Fibroblast of lung (primary cell): ENCODE measurements at places on chromosomes 7 and 10. TPM values are rescaled to one million over a fixed set of nuclear protein-coding genes. Genes with fewer than 3 reads are reported as not detected.

- no peak for DNase-seq
- no peaks in the 10 kb centered on the region for H3K27me3 ChIP-seq
Measured at GRCh38 chr7:157151626-157152339, 13.1 kb downstream of the UBE3C start.

DNA sequence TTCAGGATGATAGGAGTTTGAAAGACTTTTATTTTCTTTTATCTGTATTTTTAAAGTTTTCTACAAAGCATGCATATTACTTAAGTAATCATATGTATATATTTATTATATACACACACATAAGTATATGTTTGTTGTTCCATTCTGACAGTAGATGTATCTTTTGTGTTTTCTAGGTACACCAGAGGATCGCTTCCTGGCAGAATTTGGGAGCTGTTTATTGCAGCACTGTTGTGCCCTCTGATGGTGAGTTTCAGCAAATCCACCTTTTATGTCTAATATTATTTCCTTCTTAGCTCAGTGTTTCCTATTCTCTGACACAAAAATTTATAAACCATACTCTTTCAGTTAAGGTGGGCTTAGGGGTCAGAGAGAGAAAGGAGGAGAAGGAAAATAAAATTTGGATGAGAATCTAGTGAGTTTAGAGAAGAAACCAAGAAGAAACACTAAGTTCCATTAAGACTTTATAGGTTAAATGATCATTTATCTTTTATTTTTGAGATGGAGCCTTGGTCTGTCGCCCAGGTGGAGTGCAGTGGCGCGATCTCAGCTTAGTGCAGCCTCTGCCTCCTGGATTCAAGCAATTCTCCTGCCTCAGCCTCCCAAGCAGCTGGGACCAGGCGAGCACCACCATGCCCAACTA, 59.2 kb upstream of the OIT3 start:
- H3K27ac ChIP-seq = no peak overlapping the region
- no peak overlapping the region for H3K4me3 ChIP-seq
- no peaks in the 10 kb centered on the region for H3K36me3 ChIP-seq
- peaks cover 10% of the 10 kb centered on the region for H3K4me1 ChIP-seq
- DNase-seq = peak; percentile 84

DNA sequence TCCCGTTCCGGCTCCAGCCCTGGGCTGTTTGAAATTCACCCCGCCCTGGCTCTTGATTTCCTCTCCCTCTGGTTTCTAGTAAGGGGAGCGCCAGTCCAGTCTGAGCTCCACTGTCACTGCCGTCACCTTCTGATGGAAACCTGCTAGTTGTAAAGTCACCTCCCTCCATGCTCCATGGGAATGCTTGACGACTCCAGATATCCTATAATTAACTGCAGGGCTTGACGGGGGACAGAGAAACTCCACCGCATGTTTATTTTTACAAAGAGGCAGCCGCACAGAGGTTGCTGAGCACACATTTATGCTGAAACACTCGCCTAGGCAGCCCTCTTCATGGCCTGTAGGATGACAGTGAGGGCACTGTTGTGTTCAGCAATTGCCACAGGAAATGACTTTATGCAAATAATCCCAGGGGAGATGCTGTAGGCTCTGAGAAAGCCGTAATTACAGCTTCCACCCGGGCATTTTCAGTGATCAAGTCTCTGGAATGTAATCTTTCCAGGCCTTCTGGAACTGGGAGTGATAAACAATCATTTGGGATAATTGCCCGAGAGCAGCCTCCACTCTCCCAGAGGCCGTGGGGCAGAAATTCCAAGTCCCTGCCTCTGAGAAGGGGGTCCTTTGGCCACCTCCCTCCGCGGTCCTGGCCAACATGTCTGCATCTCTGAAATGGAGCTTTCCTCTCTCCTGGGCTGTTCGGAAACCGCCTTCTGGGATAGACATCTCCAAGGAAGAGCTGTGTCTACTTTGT, 300.5 kb downstream of the KLF6 start:
- no peak overlapping the region for H3K4me3 ChIP-seq
- H3K4me1 ChIP-seq = peaks cover 17% of the 10 kb centered on the region
- no peaks in the 10 kb centered on the region for H3K36me3 ChIP-seq
- H3K27me3 ChIP-seq = no peaks in the 10 kb centered on the region
- DNase-seq = peak; percentile 78
- peak overlapping the region; percentile 50 for H3K27ac ChIP-seq

Gene PTPN20
- 0.33 and 1.5 TPM in 2 replicates for total RNA-seq

Gene USP6NL
- 8.7 and 8.9 TPM in 2 replicates for total RNA-seq

Gene CALD1
- total RNA-seq = 299 and 343 TPM in 2 replicates

Gene AKR1D1
- not detected in 2 replicates for total RNA-seq

Gene ANKRD1
- total RNA-seq = under 0.01 TPM in 1 of 2 replicates, not detected in the other

Gene WNT16
- total RNA-seq = 3.8 TPM in 1 of 2 replicates, not detected in the other

Gene PPP1R3C
- total RNA-seq = 94.5 and 125 TPM in 2 replicates
